ENCODE measurements at places on chromosomes 2 and 18.
A peak's percentile ranks its signal among the peaks of the same experiment; 100 is the strongest.

- DNase-seq, result no peak
Observed at GRCh38 chr2:153232464-153232863, 246.1 kb downstream of the RPRM start.

DNA sequence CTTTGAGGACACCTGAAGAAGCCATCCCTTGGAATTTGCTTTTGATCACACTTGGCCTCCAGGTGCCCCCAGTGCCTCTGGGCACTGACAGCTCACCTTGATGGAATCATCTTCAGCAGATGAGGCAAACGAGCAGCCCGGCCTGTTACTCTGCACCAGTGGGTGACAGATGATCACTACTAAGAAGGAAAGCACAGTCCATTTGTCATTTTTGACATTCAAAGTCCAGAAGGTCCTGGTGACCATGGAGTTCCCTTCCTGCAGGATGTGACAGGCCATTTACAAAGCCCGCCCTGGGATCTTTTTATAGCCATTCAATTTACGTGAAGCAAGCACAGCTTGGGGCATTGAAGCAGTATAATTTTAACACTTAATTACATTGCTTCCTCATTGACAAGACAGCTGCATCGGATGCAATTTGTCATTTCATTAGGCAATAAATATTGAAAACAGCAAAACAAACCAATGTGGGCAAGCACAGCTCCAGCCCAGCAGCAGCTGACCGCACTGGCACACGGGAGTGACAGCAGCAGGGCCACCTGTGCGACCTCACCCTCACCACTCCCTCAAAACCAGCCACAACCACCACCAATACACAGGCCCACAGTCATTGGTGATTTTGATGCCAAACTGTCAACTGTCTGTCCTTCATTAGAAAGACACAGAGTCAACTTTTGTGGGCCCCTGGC is 76.0 kb upstream of the SLC66A3 start:
- DNase-seq, result no peak

GRCh38 chr2:224369028-224369632 is 32.8 kb downstream of the FAM124B start:
- DNase-seq, result peak; percentile 26

GRCh38 chr2:182144776-182145165 is 159.1 kb downstream of the PPP1R1C start:
- DNase-seq, result no peak

DNA sequence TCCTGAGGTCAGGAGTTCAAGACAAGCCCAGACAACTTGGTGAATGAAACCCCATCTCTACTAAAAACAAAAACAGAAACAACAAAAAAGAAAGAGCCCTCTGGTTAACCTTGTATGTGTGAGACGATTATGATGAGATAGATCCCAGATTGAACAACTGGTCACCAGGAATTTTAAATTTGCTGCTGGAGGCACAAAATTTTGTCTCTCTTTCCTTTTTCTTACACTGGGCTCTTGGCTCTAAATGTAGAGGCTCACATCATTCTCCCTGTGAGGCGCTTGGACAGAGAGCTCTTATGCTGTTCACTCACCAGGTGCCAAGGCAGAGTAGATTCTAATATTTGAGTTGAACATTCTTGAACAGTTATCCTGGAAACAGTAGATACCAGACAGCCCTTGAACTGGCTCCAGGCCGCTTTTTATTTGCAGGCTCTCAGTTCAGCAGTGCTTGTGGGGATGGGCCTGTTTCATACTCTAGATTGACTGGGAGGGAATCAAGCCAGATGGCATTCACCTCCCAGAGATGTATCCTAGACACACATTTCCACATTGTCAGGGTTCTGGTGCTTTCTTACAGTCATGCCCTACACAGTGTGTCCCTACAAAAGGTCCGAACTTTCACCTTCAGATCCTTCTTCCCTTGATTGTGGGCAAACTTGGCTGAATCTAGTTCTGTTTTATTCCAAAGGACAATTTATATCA is 1159.6 kb downstream of the RPIA start:
- DNase-seq, result no peak

DNA sequence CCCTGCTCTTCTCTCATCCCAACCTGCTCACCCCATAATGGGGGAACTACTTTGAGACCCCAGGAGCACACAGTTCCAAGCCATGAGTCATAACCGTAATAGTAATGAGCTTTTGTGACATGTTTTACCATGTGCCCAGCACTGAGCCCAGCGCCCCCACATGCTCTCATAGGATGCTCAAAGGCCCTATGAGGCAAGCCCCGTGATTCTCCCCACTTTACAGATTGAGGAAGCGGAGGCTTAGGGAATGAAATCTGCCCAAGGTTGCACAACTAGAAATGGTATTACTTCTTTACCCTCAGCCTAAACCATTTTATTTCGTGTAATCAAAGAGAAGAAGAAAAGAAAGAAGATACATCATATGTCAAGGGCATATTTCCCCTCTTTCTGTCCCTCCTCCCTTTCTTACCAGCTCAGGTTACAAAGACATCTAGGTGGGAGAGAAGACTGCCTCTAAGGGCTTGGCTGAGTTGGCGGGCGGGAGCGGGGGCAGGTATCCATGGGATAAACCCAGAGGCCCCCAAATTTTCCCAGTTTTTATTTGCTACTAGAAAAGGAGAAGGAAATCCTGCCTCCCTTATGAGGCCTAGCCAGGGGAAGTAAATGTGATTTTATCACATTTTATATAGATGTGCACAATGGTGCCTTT is 24.2 kb downstream of the BCL11A start:
- DNase-seq, result no peak

- DNase-seq, result no peak
Observed at GRCh38 chr2:20470211-20470610, 23.3 kb downstream of the RHOB start.

GRCh38 chr2:49804111-49804510 is 649.8 kb upstream of the FSHR start:
- no peak for DNase-seq

DNA sequence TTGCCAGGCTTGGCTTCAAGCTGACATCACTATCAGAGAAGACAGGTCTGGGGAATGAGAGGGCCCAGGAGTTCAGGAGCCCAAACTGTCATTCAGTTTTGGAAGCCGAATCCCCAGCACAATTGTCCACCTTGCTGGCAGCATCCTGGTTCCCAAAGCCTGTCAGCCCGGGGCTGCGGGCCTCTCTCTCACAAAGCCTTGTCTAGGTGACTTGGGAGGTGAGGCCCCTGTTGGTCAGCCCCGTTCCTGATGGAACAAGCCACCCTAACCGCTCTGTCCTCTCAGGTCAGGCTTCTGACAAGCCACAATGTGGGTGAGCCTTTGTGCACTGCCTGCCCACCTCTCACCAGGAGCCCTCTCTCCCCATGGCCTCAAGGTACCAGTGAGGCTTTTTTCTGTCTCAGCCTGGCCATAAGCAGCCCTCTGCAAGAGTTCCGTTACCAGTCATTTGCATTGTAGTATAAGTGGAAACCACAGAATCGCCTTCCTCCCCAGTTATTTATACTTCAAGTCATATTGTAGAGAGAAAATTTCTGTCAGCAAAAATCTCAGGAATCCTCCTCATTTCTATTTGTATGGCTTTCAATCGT is 100.6 kb downstream of the MSH2 start:
- DNase-seq, result no peak

GRCh38 chr2:214325404-214325803 is 85.5 kb upstream of the VWC2L start:
- DNase-seq, result no peak

GRCh38 chr2:151138507-151138906 is 123.2 kb downstream of the RBM43 start:
- no peak for DNase-seq

DNA sequence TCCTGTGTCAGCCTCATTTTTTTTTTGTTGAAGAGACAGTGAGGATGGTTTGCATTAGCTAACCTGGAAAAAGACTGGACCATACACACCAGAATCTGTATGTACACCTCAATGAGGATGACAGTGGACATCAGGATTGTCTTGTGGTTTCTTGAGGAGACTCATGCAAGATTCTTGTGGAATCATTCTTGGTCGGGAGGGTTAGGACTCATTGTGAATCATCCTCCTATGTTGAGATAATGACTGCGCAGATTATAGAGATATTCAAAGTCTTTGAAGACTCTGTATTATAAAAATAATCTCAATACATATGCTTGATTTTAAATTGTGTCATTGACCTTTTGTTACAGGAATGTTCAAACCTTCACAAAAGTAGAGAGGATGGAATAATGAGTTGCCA is 49.1 kb upstream of the DOCK10 start:
- DNase-seq, result no peak

GRCh38 chr2:181140414-181140813 is 160.0 kb downstream of the UBE2E3 start:
- DNase-seq, result no peak

GRCh38 chr18:7084080-7085065 is 33.2 kb downstream of the LAMA1 start:
- DNase-seq, result no peak

DNA sequence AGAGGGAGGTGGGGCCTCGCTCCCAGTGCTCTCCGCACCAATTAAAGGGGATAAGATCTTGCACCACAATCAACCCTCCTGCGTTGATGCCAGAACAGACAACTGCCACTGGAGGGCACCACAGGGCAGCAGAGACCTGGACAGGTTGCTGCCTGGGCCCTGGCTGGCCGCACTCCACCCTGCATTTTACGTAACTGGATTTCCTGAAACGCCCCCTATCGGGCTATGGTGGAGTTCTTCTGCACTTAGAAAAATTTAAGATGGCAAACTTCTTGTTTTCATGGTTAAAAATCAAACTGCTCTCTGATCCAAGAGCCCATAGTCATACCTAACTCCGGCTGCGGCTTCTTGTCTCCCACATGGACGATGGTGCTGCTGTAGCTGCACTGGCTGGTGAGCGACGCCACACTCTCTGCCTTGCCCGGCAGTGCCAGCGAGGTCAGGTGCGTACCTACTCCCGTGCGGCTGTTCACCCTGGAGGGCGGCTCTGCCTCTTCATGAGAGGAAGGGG is 16.8 kb upstream of the HES6 start:
- DNase-seq, result peak; percentile 85

- DNase-seq, result no peak
Observed at GRCh38 chr2:50680646-50681045, 351.3 kb downstream of the NRXN1 start.

DNA sequence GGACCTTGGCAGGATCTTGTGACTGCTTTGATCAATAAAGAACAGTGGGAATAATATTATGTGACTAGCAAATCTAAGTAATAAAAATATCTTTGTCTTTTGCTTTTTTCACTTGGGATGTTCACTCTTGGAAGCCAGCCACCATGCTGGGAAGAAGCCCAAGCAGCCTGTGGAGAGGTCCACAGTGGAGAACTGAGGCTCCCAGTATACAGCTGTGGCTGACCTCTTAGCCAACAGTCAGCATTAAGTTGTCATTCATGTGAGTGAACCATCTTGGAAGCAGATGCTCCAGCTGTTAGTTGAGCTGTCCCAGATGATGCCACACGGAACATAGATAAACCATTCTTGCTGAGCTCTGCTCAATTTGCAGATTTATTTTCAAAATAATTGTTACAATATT is 160.0 kb downstream of the OSR1 start:
- DNase-seq, result no peak

DNA sequence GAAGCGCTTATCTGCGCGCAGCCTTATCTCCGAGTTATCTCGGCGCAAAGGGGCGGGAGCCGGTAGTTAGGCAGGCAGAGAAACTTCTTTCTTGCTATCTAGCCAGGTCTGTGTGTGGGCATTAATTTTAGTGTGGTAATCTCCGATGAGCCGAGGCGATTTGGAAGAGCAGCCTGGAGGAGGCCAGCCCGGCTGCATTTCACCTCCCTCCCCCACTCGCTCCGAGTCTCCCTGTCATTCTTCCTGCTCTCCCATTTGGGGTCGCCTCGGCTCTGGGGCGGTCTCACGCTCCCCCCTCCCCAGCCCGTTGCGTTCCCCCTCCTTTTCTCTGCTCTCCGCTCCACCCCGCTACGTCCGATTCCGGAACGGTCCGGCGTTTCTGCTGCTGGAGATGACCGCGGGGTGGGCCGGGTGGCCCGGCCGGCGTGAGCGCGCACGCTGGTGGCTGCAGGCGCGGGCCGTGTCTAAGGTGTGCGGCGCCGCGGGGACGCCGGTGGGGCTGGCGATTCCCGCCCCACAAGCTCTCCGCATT is 566 bp downstream of the GATA6 start:
- DNase-seq, result peak; percentile 57

DNA sequence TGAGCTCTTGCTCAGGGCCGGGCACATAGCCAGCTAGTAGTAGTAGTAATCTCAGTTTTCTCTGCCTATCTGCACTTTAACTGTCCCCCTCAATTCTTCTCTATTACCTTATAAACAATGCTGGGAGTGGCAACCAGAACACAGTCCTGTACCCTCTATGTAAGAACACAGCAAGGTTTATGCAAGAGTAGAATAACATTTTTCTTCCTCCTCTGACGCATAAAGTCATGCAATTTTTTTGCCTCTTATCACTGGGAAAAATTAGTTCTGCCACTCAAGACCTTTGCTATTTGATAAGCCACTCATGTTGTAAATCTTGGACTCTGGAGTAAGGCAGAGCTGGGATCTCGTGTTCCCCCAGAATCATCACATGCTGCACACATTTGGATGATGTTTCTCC is 200.7 kb upstream of the SOX11 start:
- DNase-seq, result no peak

- DNase-seq, result no peak
Observed at GRCh38 chr2:24334245-24334633, 26.1 kb downstream of the ITSN2 start.

DNA sequence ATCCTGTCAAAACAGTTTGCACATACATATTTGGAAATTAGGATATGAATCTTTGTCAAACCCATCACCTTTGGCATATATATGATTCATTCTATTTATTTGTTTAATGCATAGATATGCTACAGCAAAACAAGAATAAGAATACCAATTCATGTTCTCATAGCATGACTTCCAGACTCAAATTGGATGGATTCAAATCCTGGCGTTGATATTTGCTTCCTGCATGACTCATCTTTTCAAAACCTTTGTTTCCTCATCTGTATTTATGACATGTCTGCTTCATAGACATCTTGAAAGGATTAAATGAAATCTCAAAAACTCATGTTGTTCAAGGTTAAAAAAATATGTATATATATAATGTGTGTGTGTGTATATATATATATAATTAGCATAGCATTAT is 261.3 kb downstream of the MBD5 start:
- no peak for DNase-seq

DNA sequence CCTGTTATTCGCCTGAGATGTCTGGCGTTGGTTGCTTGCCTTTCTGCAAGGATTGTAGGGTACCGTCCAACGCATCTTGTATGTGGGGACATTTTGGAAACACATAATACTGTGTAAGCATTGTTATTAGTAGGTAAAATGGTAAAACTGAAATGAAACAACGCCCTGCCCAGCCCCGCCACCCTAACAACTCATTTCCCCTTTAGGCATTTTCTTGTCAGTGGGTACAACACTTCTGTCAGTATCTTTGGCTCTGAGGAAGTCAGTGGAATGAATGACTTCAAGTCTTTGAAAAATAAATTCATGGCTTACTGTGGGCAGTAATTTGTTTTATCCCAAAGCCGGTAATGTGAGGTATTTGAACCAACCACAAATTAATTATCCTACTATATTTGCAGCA is 86.0 kb downstream of the FMNL2 start:
- no peak for DNase-seq

GRCh38 chr2:27989149-27989548 is 98.6 kb downstream of the BABAM2 start:
- no peak for DNase-seq

GRCh38 chr2:134011936-134012586 is 241.8 kb upstream of the MGAT5 start:
- DNase-seq, result no peak
